Stimulated activated CD4-positive, alpha-beta T cell treated with anti-CD3 and anti-CD28 coated beads, Interleukin-15, amount 100 ng/mL, for 24 hours (primary cell): ENCODE measurements at places on chromosomes 7 and 10.

DNA sequence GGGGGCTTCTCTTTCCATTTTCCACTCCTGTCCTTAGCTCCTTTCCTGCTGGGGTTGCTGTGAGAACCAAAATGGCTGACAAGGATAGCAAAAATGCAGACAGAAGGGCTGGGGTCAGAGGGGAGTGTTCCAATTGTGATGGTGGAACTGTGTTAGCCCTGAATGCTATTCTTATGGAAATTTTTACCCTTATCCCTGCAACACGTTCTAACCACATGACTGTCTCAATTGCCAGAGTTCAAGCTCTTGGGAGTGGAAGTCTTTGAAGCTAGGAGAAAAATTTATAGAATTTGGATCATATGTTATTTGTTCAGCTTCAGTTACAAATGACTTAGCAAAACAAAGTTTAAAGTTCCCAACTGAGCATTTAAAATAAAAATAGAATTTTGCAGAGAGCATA lies 134.1 kb downstream of the ADCYAP1R1 start:
- DNase-seq = no peak

GRCh38 chr10:73495884-73496674 lies at the start of gene PPP3CB:
Gene PPP3CB (minus strand): TSS chr10:73496024. CDS start chr10:73495889, 135 bp downstream.
- peak; percentile 95 for DNase-seq

DNA sequence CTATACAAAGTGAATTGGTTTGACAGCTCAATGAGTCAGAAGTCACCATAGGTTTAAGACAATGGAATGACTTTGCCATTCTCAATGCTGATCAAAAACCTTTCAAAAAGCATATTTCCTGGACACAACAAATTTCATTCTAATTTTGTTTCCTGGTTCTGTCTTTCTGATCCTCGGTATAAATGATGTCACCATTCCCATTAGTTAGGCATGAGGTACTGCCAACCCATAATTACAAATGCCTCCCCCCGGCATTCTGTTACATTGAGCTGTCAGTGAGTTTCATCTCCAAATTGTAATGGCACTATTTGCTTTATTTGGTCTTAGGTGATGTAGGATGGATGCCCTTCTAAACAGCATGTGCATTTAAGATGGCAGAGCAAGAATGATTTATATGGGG lies 81.7 kb upstream of the NFE2L3 start:
- no peak for DNase-seq

DNA sequence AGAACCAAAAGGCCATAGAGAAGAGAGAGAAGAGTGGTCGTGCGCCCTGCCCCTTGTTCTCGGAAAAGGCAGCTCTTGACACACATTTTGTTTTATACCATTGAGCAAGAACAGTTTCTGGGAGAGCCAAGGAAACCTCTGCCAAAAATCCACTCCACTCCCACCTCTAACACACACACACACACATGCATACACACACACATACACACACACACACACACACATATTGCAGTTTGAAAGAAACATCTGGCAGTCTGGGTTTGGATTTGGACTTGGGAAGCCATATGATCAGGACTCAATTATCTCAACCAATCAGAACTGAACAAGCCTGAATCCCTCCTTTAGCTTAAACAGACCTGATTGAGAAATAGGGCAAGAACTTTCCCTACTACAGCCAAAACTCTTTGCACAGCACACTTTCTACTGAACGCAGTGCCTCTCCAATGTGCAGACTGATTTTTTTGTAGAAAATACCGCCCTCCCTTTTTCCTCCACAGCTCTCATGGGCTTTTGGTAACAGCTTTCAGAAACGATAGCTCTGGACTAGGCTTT lies 484.0 kb upstream of the ZWINT start:
- DNase-seq = no peak

DNA sequence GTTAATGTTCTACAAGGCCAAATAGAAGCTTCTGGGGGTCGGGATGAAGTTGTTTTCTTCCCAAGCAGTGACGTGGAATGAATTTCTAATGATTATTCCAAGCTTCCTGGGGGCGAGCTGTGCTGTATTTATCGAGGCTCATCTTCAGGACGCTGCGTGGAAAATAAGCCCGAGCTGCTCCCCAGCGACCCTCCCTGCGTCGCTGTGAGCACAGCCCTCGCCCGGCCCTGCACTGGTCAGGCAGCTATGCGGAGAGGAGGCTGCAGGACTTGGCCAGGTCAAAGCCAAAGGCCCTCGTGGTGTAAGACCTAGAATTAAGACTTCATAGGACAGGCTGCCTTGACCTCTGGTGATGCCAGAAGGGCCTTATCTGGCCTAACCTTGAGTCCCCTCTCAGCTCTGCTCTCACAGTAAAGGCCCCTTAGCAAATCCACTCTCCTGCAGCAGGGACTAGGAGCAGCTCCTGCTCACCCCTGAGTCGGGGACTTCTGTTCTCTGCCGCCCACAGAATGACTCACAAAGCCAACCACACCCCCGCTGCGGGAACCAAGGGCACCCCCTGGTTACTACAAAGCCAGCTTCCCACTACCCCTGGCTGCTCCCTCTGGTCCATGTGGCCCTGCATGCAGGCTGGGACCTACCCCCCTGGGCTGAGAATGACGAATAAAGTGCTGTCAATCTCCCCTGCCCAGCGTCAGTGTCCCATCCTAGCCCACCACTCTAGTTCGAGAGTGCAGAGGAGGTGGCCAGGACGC lies 501.6 kb downstream of the TCERG1L start:
- peak; percentile 6 for DNase-seq

DNA sequence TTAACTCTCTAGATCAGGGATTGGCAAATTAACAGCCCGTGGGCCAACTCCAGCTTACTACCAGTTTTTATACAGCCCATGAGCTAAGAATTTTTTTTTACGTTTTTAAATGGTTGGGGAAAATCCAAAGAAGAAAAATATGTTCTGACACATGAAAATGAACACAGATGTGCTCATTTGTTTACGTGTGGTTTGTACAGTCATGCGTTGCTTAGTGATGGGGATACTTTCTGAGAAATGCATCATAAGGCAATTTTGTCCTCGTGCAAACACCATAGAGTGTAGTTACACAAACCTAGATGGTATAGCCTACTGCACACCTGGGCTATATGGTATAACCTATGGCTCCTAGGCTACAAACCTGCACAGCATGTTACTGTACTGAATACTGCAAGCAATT lies 8.3 kb upstream of the SMKR1 start:
- no peak for DNase-seq

- DNase-seq = no peak
These were observed 78.7 kb downstream of the FAM107B start for GRCh38 chr10:14695847-14696480.

DNA sequence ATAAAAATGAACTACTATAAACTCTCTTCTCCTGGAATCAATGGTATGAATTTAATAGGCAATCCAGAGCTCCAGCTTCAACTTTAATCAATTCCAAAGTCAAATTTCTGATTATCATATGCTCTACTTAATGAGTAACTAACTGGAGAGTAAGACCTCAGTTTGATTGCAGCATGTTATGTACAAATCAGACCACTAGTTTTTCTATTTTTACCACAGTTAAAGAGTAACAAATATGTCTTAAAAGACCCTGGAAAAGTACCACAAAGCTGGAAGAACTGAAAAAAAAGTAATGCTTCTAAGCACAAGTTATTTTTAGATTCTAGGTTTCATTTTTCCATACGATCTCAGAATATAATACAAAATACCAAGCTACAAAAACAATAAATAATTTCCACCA lies 56.0 kb upstream of the TNKS2 start:
- DNase-seq = no peak

DNA sequence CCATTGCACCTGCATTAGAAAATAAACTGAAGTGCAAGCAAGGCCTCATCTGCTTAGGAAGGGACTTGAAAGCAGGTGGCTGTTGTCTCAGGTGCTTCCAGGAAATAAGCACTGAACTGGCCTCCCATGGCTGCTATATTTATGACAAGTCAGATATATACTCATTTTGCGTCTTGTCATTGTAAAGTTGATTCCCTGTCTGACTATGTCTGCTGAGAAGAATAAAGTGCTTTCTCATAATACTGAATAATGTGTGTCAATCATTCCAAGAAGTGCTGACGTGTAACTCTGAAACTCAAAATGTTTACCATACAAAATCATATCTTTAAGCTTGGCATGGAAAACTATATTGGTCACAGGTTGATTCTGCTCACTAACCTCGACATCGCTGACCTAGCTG lies 44.9 kb upstream of the SVOPL start:
- DNase-seq = peak; percentile 30

- DNase-seq = no peak
These were observed 3.4 kb upstream of the CLDN15 start for GRCh38 chr7:101241015-101241363.

- DNase-seq = no peak
These were observed 483.9 kb downstream of the GRM8 start for GRCh38 chr7:126768836-126769235.

- DNase-seq = no peak
These were observed 1.9 kb upstream of the CALHM2 start for GRCh38 chr10:103454026-103454425.

DNA sequence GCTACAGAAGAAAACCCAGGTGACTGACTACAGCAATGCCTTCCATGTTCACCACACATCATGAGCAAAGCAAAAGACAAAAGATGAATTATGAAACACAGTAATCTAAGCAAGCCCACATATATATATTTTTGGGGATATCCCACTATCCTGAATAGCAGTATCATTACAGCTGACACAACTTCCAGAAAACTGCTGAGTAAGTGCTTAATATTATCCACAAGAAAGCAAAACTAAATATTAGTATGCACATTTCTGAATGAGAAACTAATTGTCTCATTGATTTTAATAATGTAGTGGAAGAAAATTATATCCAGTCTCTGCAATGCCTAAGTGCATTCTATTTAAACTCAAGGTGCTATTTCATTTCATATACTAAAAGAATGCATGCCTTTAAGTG lies 14.5 kb upstream of the SLC35G1 start:
- DNase-seq = no peak

DNA sequence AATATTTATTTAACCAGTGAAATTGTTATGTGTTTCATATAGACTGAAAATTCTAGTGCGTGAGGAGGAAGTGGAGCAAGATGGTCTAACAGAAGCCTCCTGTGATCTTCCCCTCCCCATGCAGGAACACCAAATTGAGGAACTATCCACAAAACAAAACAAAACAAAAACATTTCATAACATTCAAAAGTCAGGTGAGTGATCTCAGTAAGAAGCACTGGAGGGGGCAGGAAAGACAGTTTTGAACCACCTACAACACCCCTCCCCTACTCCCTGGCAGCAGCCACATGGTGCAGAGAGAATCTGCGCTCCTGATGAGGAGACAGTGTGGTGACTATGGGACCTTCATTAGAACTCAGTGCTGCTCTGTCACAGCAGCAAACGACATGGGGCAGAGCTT lies 221.9 kb upstream of the SEMA3C start:
- DNase-seq = no peak

- DNase-seq = peak; percentile 1
These were observed 49.1 kb upstream of the CDC14C start for GRCh38 chr7:48875045-48875916.

DNA sequence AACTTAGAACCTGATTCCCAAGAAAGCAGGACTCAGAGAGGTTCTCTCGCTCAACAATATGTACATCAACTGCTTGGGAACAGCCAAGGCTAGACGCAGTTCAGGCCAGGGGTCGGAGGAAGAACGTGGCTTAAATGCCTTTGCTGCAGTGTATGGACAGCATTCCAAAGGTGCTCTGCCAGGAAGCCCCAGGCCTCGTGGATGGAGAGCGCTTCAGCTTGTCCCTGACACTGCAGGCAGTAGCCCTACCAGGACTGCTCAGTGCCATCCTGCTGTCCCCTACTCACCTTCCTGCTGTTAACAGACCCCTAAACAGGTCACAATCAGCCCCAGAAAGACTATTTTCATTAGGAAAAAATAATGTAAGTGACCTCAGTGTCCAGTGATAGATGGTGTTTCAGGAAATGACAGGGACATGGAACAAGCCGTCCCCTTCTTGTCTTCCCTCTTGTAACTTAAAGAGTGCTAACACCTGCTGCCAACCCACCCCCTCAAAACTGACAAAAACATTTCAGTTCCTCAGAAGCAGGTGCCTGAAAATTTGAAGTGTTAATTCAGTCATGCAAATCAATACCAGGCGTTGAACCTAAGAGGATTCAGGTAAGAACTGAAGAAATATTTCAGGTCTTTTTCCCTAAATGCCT lies 16.5 kb downstream of the CREB3L2 start:
- DNase-seq = no peak

DNA sequence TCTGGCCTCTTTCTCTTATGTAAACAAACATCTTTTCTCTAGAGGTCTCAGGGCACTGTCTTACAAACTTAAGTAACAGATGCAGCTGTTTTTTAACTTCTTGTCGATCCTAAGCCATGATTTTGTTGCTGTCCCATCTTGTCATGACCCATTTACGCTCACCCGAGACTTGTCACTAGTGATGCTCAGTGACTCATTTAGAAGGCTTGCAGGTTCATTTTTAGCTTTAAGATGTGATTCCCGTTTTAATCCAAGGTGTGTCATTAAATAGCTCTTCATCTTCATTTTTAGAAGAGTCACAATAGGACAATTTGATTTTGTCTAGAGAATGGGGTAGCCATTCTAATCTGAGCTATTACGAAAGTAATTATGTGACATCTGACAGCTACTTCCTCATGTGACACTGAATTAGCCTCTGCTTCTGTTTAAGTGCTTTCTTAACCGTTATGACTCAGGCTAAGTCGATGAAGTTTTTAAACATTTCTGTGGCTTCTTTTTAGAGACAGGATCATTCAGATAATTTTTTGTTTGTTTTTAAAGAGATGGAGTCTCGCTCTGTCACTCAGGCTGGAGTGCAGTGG lies 42.7 kb downstream of the SPDYE5 start:
- no peak for DNase-seq

DNA sequence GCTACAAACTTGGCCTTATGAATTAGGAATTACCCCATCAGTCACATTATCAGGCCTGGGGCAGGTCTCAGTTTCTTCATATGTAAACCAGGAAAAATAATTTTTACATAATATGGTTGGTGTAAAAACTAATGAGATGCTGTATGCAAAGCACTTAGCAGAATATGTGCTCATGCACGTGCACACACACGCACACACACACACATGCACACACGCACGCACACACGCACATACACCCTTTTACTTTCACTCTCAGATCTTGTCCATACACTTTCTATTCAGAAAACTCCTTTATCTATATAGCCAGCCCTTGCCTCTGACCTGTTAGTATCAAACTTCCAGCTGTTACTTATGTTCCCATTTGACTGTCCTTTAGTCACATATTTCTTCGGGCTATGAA lies 92.7 kb downstream of the CREB5 start:
- DNase-seq = no peak

GRCh38 chr7:1137517-1138167 lies 22.4 kb downstream of the ZFAND2A start:
- DNase-seq = peak; percentile 22

- DNase-seq = no peak
These were observed 43.3 kb downstream of the STAM start for GRCh38 chr10:17687117-17687831.

- no peak for DNase-seq
These were observed 194.1 kb downstream of the EMX2 start for GRCh38 chr10:117736655-117737054.
